ENCODE measurements at places on chromosomes 12 and 14.
A peak's percentile ranks its signal among the peaks of the same experiment; 100 is the strongest.

DNA sequence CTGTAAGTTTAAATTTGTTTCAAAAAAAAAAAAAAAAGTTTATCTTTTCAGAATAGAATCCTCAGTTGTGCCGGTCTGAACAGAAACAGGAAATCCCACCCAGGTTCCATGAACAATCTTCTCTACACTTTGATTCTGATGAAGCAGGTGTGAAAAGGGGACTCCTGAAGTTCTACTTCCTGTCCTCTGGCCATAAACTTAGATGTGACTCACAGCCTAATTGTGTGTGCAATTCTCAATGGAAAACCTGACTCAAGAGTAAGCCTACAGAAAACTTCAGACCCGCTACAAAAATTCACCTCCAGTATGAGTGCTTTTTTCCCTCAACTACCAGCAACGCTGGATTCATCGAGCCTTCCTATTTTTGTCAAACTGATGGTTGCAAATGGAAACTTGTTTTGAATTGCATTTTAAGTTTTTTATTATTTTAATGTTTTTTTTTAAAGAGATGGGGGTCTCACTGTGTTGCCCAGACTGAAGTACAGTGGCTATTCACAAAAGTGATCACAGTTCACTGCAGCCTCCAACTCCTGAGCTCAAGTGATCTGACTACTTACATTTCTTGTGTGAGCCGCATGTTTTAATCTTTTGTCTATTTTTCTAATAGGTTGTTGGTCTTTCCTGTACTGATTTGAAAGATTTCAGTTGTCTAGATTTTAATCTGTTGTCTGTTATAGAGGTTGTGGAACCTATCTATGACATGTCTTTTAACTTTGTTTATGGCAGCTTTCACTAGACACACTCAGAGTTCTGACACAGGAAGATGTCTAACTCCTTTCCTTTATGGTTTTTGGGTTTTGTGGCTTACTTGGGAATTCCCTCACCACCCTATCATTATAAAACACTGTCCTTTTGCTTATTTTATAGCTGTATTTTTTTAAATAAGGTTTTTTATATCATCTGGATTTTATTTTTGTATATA is 37.6 kb downstream of the ATG14 start:
- no peak for DNase-seq

GRCh38 chr12:19880076-19880475 is 440.8 kb downstream of the AEBP2 start:
- no peak for DNase-seq

- peak; percentile 56 for DNase-seq
Measured at GRCh38 chr14:21940887-21941856, 267.6 kb upstream of the OR4E1 start.

GRCh38 chr12:127636882-127637281 is 630.1 kb upstream of the TMEM132C start:
- no peak for DNase-seq

DNA sequence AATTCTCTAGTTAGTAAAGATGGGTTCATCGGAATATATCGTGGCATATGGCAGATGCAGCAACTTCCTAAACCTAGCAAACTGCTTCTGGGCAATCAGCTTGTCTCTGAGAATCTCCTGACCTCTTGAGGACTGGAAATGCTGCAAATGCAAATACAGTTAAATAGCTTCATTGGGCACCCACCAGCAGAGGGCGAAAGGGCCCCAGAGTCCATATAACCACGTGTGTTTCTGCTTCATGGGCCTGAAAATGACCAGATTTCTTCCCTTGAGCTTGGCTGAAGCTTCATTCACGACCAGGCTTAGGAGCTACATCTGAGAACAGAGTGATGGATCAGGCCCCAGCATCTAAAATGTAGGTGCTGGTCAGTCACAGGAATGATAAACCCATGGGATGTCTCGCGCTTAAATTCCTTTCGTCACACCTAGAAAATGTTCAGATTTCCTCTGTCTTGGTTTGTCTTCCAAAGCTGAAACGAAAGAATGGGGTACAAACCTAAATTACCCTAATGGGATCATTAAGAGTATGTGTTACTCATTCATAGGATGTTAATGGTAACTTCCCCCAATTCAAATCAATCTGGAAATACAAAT is 1482.5 kb upstream of the TMEM132C start:
- peak; percentile 53 for DNase-seq

GRCh38 chr14:95664066-95664465 is 22.2 kb upstream of the TCL1B start:
- DNase-seq, result no peak

- no peak for DNase-seq
Measured at GRCh38 chr12:6404390-6404789, 20.4 kb downstream of the LTBR start.

Data from glutamatergic neuron (in vitro differentiated cells).